MM.1S (cell line): ENCODE measurements at places on chromosomes 1 and 21.

- DNase-seq: no peak
Observed at GRCh38 chr1:239810061-239810481, 281.6 kb upstream of the FMN2 start.

GRCh38 chr1:226974544-226975258, 34.6 kb downstream of the COQ8A start:
- no peak for DNase-seq

GRCh38 chr1:152997901-152998300, 3.6 kb upstream of the SPRR3 start:
- no peak for DNase-seq

- no peak for DNase-seq
Observed at GRCh38 chr1:25926731-25927496, 20.7 kb upstream of the STMN1 start.

DNA sequence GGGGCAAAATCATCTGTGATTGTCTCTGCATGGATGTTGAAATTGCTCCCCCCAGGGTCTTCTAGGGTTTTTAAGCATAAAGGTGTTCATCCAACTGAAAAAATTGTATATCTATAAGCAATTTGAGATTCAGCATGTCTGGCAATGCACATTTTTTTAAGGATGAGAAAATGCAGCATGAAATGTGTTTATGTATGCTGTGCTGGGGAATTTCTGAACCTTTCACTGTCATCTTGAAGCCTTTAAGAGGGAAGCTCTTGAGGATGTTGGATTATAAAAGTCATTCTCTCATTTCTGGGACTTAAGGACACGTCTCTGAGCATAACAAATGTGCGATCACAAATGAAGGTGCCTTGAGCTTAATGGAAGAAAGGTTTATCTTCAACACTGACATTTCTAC, 9.4 kb downstream of the OVAAL start:
- no peak for DNase-seq

DNA sequence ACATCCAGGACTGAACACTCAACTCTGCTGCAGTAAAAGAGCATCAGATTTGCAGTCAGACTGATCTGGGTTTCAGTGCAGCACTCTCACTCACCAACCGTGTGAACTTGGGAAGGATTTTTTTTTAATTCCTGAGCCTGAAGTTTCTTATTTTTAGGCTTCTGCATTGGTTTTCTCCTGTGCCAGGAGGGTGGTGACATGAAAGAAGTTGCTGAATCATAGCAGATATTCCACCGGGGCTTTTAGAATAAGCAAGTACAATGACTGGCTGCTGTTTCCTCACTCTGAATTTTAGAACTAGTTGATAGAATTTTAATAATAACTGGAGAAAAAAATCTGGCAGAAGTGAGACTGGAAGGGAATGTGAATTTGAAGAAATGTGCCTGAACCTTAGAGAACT, 11.6 kb downstream of the ADAM30 start:
- no peak for DNase-seq

DNA sequence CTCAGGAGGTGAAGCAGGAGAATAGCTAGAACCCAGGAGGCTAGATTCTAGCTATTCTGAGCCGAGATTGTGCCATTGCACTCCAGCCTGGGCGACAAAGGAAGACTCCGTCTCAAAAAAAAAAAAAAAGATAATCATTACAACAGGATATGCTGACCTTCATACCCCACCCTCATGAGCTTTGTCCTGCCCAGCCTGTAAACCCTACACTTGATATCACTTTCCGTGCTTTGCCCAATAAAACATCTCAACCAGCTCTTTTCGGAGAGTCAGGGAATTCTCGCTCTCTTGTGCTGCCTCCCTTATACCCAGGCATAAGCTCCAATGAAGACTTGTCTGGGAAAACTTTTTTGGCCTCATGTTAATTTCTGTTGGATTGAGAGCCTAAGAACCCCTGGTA, 1.5 kb upstream of the TRNAU1AP start:
- no peak for DNase-seq

GRCh38 chr21:43376478-43376882, 50.5 kb downstream of the SIK1 start:
- no peak for DNase-seq

DNA sequence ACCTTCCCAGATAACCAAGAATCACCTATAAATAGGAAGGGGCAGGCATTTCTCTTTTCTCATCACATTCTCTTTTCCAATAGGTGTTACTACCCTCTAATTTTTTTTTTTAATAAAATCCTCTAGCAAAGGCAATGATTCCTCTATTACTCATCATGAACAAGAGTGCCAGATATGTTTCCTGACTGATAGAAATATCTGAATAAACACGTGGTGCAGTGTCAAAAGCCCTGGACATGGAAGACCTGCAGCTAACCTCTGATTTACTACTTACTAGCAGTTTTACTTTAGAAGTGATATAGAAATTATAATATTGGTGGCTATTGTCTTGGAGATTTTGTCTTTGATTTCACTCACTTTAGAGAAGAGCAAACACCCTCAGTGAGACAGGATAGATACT, 194.6 kb upstream of the SAMSN1 start:
- no peak for DNase-seq

- no peak for DNase-seq
Observed at GRCh38 chr1:176391621-176392020, 71.4 kb upstream of the PAPPA2 start.
